ENCODE measurements at places on chromosomes 1 and 21.

- no peak for DNase-seq
These were observed 64.0 kb downstream of the OLIG1 start for GRCh38 chr21:33133892-33134291.

- no peak for DNase-seq
These were observed 79.4 kb downstream of the MACF1 start for GRCh38 chr1:39283858-39284257.

DNA sequence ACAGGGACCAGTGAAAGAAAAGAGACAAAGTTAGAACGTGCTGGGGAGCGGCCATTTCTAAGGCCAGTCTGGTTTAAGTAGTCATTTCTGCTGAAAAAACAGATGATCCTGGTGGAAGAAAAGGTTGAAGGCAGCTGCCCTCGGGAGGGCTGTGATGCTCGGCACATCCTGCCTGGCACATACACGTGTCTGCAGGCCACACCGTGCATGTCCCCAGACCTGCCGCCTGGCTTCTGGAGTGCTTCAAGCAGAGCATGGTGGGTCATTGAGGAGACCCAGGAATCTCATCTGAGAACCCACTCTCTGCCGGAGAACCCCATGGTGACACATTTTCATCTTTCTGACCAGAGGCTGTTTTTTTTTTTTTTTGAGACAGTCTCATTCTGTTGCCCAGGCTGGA, 32.4 kb downstream of the IFNAR1 start:
- no peak for DNase-seq

DNA sequence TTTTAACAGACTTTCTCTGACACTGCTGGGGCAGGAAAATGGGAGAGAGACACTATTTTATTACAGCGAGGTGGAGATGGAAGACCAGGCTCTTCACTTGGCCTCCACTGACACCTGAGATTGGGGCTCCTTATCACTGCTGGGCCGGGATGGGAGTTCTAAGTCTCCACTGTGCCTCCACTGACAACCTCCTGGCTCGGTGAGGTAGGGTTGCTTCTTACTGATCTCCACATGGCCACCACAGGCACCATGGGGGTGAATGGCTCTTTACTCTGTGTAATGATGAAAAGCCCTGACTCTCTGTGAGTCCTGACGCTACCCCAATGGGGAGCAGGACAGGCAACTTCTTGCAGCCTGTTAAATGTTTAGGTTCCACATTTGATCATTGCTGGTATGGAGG, 67.7 kb downstream of the ATP1A1 start:
- no peak for DNase-seq

- no peak for DNase-seq
These were observed 681.1 kb downstream of the LTN1 start for GRCh38 chr21:28311411-28312190.

DNA sequence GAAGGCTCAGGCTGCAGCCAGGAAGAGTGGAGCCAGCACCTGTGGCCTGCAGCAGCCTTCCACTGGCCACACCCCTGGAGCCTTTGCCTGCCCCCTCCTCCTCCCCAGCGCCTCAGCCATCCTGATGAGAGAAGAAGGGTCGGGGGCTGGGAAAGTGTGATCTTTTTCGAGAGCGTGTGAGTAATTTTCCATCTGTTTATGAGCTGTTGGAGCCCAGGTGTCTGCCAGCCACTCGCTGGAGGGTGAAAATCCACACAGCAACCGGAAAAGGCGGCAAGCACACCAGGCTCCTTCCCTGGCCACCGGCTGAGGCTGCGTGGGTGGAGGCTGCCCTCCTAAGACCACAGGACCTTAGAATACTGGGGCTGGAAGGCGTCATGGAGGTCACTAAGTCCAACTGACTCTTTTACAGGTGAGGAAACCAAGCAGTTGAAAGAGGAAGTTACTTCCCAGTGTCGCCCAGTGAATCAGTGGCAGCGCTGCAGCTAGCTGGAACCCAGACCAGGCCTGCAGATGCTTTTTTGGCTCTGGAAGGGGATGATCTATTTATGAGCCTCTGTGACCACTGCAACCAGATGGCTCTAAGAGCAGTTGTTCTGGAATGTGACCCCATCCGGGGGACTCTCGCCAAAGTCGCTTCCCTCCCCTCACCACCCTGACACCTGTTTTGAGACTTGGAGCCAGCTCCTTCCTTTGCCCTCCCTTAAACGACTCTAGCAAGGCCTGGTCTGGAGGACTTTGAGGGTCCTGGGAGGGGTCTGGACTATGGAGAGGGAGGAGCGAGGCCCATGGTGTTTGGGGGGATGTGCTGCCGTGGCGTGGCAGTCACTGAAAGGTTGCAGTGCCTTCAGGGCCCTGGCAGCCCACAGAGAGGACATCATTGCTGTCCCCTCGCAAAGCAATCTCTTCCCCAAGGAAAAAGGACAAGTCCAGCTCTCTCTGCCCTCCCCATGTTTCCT, 54.5 kb downstream of the LGR6 start:
- DNase-seq = no peak

- no peak for DNase-seq
These were observed 173.0 kb downstream of the NFIA start for GRCh38 chr1:61255358-61255703.

- no peak for DNase-seq
These were observed 5.9 kb downstream of the AGT start for GRCh38 chr1:230707732-230708630.

- peak; percentile 12 for DNase-seq
These were observed 354.6 kb downstream of the PTPRU start for GRCh38 chr1:29590583-29591565.

- no peak for DNase-seq
These were observed 45.7 kb upstream of the CITED4 start for GRCh38 chr1:40907899-40908298.

DNA sequence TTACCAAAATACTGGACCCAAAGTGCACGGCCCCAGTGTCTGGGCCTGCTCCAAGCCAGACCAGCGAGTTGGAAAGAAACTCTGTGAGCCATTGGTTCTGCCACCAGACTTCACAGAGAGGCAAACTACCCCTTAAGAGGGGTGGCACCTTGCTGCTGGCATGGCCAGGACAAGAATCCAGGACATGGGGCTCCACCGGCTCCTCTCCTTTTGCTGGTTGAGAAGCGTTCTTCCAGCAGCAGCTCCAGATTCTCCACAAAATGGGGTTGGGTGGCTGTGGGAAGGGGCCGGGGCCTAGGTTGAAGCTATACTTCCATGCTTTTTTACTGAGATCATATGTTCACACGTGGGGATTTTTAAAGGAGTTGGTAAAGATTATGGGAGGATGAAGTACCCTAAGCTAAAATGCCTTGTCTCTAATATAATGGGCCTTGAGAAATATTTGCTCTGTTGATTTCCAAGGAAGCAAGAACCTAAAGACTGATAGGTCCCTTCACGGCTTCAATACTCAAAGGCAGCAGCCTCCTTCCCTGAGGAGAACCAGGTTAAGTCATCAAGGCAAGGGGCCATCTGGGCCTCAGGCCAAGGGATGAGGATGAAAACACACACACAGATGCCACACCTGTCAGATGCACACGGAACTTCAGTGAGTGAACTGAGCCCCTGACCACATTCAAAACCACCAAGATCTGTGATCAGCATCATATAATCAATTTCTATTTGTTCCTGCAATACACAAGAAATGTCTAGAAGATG, 3.1 kb downstream of the C1orf198 start:
- no peak for DNase-seq

Data from SW 1271 (cell line).